ENCODE measurements at places on chromosomes 5 and 9.

GRCh38 chr5:145912019-145912418, 24.4 kb upstream of the SH3RF2 start:
- no peak for DNase-seq

DNA sequence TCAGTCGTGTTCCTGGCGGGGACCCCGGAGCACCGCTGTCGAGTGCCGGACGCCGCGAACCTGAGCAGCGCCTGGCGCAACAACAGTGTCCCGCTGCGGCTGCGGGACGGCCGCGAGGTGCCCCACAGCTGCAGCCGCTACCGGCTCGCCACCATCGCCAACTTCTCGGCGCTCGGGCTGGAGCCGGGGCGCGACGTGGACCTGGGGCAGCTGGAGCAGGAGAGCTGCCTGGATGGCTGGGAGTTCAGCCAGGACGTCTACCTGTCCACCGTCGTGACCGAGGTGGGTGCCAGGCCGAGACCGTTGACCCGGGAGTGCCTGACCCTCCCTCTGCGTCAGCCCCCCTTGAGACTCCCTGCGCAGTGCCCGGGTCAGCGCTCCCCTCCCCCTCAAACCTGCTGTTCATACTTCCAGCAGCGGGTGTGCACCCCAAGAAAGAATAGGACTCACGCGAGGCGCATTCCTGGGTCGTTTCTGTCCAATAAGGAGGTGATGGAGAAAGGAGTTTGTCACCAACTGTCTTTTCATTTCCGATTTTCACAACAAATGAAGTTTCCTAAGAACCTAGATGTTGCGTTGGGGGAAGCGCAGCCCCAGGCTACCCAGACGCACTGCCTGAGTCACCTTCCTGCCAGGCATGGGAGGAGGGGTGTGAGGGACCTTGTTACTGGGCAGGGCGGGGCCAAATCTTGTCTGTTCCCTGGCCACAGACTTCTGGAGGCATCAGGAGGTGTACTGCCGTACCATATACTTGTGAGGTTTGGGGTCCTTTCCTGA, 722 bp downstream of the SLC22A4 start:
- peak; percentile 22 for DNase-seq

GRCh38 chr5:14452685-14453454, 128.7 kb upstream of the OTULINL start:
- DNase-seq = no peak

GRCh38 chr5:123673107-123673506, 161.1 kb downstream of the CSNK1G3 start:
- no peak for DNase-seq

GRCh38 chr9:117464941-117465616, 50.2 kb upstream of the ASTN2 start:
- DNase-seq = no peak

DNA sequence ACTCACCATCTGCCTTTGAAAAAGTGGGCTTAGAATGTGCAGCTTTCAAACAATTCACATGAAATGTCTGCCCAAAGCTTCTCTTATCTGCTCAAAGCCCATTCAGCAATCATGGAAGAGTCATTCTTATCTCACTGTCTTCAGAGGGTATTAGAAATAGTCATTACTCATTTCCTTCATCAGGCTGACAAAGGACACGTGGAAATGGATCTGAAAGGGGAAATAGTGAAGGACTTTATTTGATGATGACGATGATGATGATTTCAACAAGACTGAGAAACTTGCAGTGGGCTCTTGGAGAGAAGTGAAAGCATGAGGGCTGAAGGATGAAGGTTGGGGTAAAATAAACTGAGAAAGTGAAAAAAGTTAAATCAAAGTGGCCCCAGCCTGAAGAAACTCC, 194.3 kb downstream of the SMARCA2 start:
- DNase-seq = no peak

GRCh38 chr9:95104980-95105379, 212.5 kb downstream of the FANCC start:
- no peak for DNase-seq
